ENCODE measurements at places on chromosomes 1 and 21. TPM values are rescaled to one million over a fixed set of nuclear protein-coding genes. Genes with fewer than 3 reads are reported as not detected.

DNA sequence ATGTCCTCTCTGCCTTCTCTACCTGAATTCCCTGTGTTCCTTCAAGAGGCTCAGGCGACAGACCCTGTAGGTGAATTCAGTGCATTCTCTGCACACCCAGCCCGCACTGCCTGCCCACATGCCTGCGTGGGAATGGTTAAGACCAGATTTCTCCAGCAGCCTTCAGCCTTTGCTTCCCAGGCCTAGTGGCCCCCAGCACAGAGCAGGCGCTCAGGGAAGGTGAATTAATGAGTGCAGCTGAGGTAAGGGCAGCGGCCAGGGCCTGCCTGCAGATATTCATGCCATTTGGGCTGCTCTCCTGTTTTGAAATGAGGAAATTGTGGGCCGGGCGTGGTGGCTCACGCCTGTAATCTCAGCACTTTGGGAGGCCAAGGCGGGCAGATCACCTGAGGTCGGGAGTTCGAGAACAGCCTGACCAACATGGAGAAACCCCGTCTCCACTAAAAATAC is 45.5 kb downstream of the IER5 start:
- H3K36me3 ChIP-seq: no peaks in the 10 kb centered on the region
- peaks cover 41% of the 10 kb centered on the region for H3K4me1 ChIP-seq
- H3K27me3 ChIP-seq: no peaks in the 10 kb centered on the region
- no peak for DNase-seq
- no peak overlapping the region for H3K4me3 ChIP-seq

Gene SPRR2G
- not detected for total RNA-seq

- H3K36me3 ChIP-seq: no peaks in the 10 kb centered on the region
- no peaks in the 10 kb centered on the region for H3K4me1 ChIP-seq
- no peak overlapping the region for H3K4me3 ChIP-seq
- H3K27ac ChIP-seq: no peak overlapping the region
- H3K27me3 ChIP-seq: no peaks in the 10 kb centered on the region
- no peak for DNase-seq
Observed at GRCh38 chr21:31382060-31382459, 38.0 kb upstream of the TIAM1 start.

DNA sequence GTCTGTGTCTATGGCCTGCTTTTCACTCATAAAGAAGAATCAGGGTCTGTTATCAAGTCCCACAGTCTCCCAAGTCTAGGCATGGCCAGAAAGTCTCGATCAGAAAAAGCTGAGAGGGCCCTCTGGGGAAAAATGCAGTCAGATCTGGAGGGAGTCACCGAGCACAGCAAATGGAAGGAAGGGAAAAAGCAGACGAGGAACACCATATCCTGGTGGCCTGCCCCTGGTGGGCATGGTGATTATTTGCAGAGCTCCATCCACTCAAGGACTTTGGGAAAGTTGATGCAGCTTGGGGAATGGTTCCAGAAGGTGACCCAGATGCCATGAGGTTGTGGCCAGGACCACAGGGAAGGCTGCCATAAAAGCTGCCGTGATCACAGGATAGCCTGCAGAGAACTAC is 189.1 kb downstream of the CLIC6 start:
- no peak for DNase-seq
- no peak overlapping the region for H3K4me3 ChIP-seq
- peaks cover 52% of the 10 kb centered on the region for H3K36me3 ChIP-seq
- no peaks in the 10 kb centered on the region for H3K27me3 ChIP-seq

DNA sequence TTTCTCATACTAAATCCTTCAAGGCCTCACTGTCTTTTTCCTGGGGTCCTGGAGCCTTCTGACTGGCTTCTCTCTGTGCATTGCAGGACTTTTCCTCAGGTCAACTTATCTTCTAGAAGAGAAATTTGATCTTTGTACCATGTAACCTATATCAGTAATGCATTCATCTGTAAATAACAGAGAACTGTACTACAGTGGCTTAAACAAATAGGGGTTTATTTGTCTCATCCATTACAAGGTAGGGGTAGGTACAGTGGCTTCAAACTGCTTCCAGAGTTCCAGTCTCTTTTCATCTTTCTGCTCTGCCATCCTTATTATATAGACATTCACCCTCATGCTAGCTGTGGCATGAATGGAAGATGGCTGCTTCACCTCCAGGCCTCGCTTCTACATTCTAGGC is 29.5 kb upstream of the GTF2B start:
- no peak overlapping the region for H3K4me3 ChIP-seq
- H3K27ac ChIP-seq: no peak overlapping the region
- peaks cover 54% of the 10 kb centered on the region for H3K36me3 ChIP-seq
- no peak for DNase-seq
- no peaks in the 10 kb centered on the region for H3K4me1 ChIP-seq

DNA sequence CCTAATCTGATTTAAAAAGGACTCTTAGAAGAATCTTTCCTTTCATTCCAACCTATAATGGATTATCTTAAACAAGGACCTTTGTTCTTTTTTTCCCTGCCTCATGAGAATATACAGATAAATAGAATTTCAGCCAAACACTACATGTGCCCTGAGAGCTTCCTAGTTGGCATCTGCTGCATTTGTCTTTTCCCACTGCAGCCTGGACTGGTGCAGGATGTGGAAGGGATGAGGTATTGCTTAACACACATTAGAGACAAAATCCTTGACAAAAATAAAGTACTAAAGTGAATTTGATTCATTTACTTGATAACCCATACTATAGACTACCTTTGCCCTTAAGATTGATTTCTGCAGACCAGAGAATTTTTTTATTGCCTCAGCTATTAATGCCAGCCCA is 59.5 kb downstream of the PALMD start:
- no peak for DNase-seq
- H3K36me3 ChIP-seq: no peaks in the 10 kb centered on the region
- no peak overlapping the region for H3K4me3 ChIP-seq
- H3K27ac ChIP-seq: peak overlapping the region; percentile 37

Gene NT5C1A
- total RNA-seq: 0.31 TPM

DNA sequence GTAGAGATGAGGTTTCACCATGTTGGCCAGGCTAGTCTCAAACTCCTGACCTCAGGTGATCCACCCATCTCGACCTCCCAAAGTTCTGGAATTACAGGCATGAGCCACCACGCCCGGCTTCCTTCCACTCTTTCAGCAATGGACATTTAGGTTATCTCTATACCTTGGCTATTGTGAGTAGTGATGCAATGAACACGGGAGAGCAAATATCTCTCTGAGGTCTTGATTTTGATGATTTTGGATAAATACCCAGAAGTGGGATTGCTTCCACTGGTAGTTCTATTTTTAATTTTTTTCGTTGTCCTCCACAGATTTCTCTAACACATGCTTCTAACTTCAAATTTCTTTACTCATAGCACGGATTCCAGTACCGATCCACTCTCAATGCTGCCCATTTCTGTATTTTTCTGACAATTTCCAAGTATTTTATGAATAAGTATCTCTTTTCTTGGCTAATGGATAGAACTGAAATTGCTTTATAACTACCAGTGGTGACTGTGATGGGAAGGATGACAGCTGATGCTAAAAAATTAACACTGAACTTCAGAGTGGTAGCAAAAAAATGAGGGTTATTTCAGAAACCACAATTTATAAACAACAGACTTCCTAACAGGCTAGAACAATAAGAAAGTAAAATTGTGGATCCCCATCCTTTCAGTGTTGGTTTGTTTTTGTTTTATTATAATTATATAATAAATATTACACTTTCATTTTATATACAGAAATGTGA is 327.5 kb upstream of the RUNX1 start:
- no peaks in the 10 kb centered on the region for H3K36me3 ChIP-seq
- H3K27ac ChIP-seq: no peak overlapping the region
- DNase-seq: no peak
- no peaks in the 10 kb centered on the region for H3K27me3 ChIP-seq
- H3K4me3 ChIP-seq: no peak overlapping the region
- peaks cover 30% of the 10 kb centered on the region for H3K4me1 ChIP-seq

GRCh38 chr1:100397681-100398080 is 45.4 kb downstream of the CDC14A start:
- DNase-seq: no peak
- no peaks in the 10 kb centered on the region for H3K36me3 ChIP-seq
- no peaks in the 10 kb centered on the region for H3K4me1 ChIP-seq
- H3K4me3 ChIP-seq: no peak overlapping the region

- H3K27me3 ChIP-seq: peaks cover 11% of the 10 kb centered on the region
- DNase-seq: no peak
- H3K27ac ChIP-seq: no peak overlapping the region
- no peak overlapping the region for H3K4me3 ChIP-seq
- H3K4me1 ChIP-seq: no peaks in the 10 kb centered on the region
Observed at GRCh38 chr1:153212201-153212600, 5.2 kb upstream of the PRR9 start.

GRCh38 chr1:30191154-30191702 is 532.2 kb downstream of the MATN1 start:
- no peaks in the 10 kb centered on the region for H3K36me3 ChIP-seq
- peaks cover 7% of the 10 kb centered on the region for H3K27me3 ChIP-seq
- H3K4me3 ChIP-seq: no peak overlapping the region

Gene FCER1G
- total RNA-seq: not detected

Gene CCDC185
- total RNA-seq: not detected

GRCh38 chr1:151475175-151475574 is 15.9 kb upstream of the POGZ start:
- H3K4me1 ChIP-seq: peaks cover 19% of the 10 kb centered on the region
- H3K4me3 ChIP-seq: no peak overlapping the region
- H3K27ac ChIP-seq: no peak overlapping the region
- H3K36me3 ChIP-seq: no peaks in the 10 kb centered on the region

Gene OR2M3
- total RNA-seq: not detected

DNA sequence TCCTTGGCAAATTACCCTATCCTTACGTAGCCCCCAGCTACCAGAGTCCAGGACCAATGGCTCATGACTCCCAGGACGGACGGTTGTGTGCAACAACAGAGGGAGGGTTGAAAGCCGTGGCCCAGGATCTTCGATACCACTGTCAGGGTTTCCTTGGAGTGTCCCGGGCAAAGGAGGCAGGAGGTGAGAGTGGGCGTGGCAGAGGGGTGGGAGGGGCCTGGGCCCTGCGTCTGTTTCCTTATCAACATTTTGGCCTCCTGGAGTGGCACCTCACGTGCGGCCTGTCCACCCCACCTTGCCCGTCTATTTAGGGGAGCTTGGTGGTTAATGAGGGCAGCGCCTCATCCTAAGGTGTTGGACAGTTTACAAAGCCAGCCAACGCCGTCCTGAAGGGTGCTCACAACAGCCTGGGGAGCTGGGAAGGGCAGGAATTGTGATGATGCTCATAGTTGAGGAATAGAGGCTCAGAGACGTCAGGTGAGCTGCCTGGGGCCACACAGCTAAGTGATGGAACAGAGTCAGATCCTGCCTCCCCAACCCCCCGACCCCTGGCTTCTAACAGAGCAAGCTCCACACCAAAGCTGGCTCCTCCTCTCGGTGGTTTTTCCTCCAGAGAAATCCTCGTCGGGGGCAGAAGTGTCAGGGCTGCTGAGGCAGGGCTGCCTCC is 17.4 kb upstream of the ARHGEF10L start:
- DNase-seq: no peak
- no peak overlapping the region for H3K4me3 ChIP-seq
- peaks cover 3% of the 10 kb centered on the region for H3K27me3 ChIP-seq
- no peaks in the 10 kb centered on the region for H3K36me3 ChIP-seq
- H3K4me1 ChIP-seq: peaks cover 8% of the 10 kb centered on the region
- no peak overlapping the region for H3K27ac ChIP-seq

Gene ZYG11A
- total RNA-seq: 0.12 TPM

GRCh38 chr1:205158048-205158616 is 36.4 kb upstream of the RBBP5 start:
- no peak overlapping the region for H3K27ac ChIP-seq
- H3K4me1 ChIP-seq: peaks cover 10% of the 10 kb centered on the region
- H3K27me3 ChIP-seq: no peaks in the 10 kb centered on the region
- no peak for DNase-seq
- peaks cover 51% of the 10 kb centered on the region for H3K36me3 ChIP-seq

Gene FCRL2
- not detected for total RNA-seq

Gene TMEM81
- total RNA-seq: 2.5 TPM

Gene TEDDM1
- total RNA-seq: not detected

Gene ZNF436
- 17.4 TPM for total RNA-seq

Gene C1orf185
- not detected for total RNA-seq

- no peak overlapping the region for H3K4me3 ChIP-seq
- H3K36me3 ChIP-seq: peaks cover 4% of the 10 kb centered on the region
- H3K27me3 ChIP-seq: no peaks in the 10 kb centered on the region
- H3K27ac ChIP-seq: no peak overlapping the region
- H3K4me1 ChIP-seq: peaks cover 11% of the 10 kb centered on the region
Observed at GRCh38 chr1:150760013-150760412, 5.6 kb downstream of the CTSS start.

Gene UBXN10
- total RNA-seq: not detected

GRCh38 chr21:44932408-44933181 is 7.2 kb upstream of the SLX9 start:
- no peak overlapping the region for H3K4me3 ChIP-seq
- H3K27me3 ChIP-seq: peaks cover 25% of the 10 kb centered on the region
- peaks cover 35% of the 10 kb centered on the region for H3K4me1 ChIP-seq
- H3K36me3 ChIP-seq: peaks cover 2% of the 10 kb centered on the region

- H3K4me1 ChIP-seq: peaks cover 17% of the 10 kb centered on the region
- H3K36me3 ChIP-seq: no peaks in the 10 kb centered on the region
- peak; percentile 52 for DNase-seq
- H3K27me3 ChIP-seq: peaks cover 9% of the 10 kb centered on the region
- H3K4me3 ChIP-seq: no peak overlapping the region
- H3K27ac ChIP-seq: no peak overlapping the region
Observed at GRCh38 chr1:47761974-47762373, 235.2 kb downstream of the TRABD2B start.

DNA sequence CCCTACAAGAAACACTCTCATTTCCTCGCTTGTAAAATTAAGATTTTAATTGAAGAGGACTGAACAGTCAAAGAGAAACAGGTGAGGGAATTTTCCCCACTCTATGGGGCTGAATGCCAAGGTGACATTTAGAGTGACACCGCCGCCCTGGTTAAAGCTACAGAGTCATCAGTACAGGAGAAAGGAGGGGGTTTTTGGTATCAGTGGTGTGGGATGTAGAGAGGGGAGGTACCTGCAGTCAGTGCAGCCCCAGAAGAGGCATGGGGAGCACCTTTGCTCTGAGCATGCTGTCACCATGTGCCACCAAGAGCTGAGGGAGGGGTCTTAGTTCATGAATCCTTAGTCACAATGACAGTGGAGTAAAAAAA is 2.8 kb downstream of the DIRAS3 start:
- no peak for DNase-seq
- H3K4me3 ChIP-seq: no peak overlapping the region
- peaks cover 11% of the 10 kb centered on the region for H3K4me1 ChIP-seq
- H3K27ac ChIP-seq: no peak overlapping the region
- H3K36me3 ChIP-seq: peaks cover 3% of the 10 kb centered on the region

Gene FBLIM1
- 191 TPM for total RNA-seq

Gene TDRD5
- not detected for total RNA-seq

Gene MIXL1
- 0.17 TPM for total RNA-seq

Gene RNF186
- total RNA-seq: not detected

- H3K27me3 ChIP-seq: peaks cover 3% of the 10 kb centered on the region
- peak overlapping the region; percentile 71 for H3K27ac ChIP-seq
- peak overlapping the region; percentile 70 for H3K4me3 ChIP-seq
- peaks cover 67% of the 10 kb centered on the region for H3K4me1 ChIP-seq
- peaks cover 4% of the 10 kb centered on the region for H3K36me3 ChIP-seq
Observed at GRCh38 chr1:155125946-155126555, 1.6 kb upstream of the EFNA1 start.

GRCh38 chr1:9120312-9120958 is 8.5 kb downstream of the GPR157 start:
- no peaks in the 10 kb centered on the region for H3K4me1 ChIP-seq
- H3K27ac ChIP-seq: no peak overlapping the region
- no peak overlapping the region for H3K4me3 ChIP-seq
- H3K27me3 ChIP-seq: no peaks in the 10 kb centered on the region
- peaks cover 2% of the 10 kb centered on the region for H3K36me3 ChIP-seq

Data from chondrocyte (in vitro differentiated cells).